ENCODE measurements at places on chromosomes 3 and 15.
A peak's percentile ranks its signal among the peaks of the same experiment; 100 is the strongest.

GRCh38 chr3:15310491-15311370 lies 21.7 kb downstream of the SH3BP5 start:
- no peak for DNase-seq

DNA sequence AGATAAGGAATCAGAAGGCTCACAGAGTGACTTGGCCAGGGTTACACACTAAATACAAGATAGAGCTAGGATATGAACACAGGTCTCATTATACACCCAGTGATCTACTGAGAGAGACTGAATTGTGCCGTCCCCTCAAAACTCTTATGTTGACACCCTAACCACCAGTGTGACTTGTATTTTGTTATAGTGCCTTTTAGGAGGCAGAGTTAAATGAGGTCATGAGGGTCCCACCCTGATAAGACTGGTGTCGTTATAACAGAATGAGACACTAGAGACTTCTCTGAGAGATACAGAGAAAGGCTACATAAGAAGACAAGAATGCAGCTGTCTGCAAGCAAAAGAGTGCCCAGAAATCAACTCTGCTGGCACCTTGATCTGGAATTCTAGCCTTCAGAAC lies 12.6 kb downstream of the KPNA1 start:
- no peak for DNase-seq

GRCh38 chr3:196976941-196977340 lies 8.3 kb upstream of the PIGZ start:
- DNase-seq: no peak

GRCh38 chr3:129934234-129935123 lies 40.0 kb upstream of the TRH start:
- DNase-seq: peak; percentile 48

DNA sequence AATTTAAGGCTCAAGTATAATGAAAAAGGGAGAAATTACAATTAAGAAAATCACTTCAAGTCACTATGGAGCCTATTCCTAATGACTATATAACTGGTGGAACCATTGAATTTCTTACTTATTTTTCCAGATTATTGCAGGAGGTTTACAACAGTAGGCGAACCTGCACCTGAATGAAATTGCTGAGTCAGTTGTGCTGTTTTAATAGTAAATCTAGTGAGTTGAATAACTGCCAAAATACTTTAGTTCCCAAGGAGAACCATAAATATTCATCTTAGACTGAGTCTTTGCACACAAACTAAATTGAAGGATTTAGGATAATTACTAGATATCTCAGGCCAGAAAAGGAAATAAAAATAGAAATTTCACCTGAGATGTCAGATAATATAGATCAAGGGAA lies 1052.8 kb downstream of the NAALADL2 start:
- no peak for DNase-seq

DNA sequence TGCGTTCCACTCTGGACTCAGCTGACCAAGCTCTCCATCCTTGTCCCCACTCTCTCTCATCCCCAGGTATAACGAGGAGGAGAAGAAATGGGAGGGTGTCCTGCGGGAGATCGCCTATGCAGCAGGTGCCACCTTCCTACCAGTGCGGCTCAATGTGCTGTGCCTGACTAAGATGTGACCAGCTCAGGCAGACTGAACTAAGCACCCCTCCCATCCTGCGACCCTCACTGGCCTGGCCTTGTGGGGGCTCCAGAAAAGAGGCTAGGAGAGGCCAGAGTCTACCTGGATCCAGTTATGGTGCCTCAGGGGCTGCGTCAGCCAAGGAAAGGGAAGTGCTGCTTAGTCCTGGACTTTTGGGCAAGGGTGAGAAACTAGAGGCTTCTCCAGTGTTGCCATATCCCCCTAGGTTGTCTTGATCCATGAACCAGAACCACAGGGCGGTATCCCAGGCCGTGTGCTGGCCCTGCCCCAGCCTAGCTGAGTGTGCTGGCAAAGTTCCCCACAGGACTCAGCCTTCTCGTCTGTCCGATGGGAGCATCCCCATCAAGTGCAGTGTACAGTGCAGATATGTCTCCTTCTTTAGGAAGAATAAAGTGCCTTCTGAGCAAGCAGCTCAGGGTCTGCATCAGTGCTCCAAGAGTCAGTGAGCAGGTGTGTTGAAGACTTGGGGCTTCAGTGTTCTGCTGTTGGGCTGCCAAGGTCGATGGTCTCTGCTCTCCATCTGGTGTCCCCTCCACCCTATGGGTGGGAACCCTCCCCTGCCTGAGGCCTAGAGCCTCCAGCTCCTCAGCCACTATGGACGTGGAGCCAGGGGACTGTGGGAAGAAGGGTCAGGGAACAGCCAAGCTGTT lies 6.7 kb downstream of the KLHL40 start:
- no peak for DNase-seq

- peak; percentile 14 for DNase-seq
These were observed 145.7 kb downstream of the EPHA6 start for GRCh38 chr3:96959901-96960641.

GRCh38 chr3:101574388-101575112 lies 570 bp downstream of the PCNP start:
- DNase-seq: peak; percentile 35

GRCh38 chr15:37084602-37085001 lies 15.7 kb downstream of the MEIS2 start:
- no peak for DNase-seq

DNA sequence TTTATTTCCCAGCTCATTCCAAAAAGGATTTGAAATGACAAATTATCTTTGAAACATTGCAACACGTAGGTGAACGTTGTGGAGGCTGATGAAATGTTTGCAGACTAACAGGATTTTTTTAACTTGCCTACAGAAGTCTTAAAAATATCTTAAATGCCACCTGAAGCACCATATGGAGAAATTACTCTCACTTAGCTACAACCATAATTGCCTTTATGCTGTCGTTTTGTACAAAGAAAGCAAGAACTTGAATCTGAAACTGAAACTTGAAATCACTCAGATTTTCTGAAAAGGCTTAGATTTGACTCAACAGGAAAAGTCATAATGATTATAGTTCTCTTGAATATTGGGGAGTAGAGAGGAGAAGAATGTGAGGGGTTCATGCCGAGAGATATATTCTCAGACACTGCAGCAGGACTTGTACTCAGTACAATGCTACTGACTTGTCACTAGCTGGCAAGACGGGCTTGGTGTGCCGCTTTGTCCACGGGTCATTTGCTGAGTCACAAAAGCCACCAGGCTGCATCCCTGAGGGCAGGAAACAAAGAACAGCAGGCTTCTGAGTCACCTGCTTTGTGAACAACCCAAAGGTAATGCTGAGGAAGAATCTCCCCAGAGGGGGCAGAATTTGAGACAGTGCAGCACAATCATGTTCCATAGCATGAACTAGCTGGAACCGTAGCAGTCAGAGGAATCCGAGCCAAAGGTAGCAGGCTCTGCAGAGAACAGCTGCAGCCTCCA lies 7.1 kb upstream of the FMN1 start:
- DNase-seq: peak; percentile 35

Data from Ammon's horn (tissue), 1 donor.